Right forelimb (tissue), 1 donor: ENCODE measurements at places on chromosomes 3 and 15.

DNA sequence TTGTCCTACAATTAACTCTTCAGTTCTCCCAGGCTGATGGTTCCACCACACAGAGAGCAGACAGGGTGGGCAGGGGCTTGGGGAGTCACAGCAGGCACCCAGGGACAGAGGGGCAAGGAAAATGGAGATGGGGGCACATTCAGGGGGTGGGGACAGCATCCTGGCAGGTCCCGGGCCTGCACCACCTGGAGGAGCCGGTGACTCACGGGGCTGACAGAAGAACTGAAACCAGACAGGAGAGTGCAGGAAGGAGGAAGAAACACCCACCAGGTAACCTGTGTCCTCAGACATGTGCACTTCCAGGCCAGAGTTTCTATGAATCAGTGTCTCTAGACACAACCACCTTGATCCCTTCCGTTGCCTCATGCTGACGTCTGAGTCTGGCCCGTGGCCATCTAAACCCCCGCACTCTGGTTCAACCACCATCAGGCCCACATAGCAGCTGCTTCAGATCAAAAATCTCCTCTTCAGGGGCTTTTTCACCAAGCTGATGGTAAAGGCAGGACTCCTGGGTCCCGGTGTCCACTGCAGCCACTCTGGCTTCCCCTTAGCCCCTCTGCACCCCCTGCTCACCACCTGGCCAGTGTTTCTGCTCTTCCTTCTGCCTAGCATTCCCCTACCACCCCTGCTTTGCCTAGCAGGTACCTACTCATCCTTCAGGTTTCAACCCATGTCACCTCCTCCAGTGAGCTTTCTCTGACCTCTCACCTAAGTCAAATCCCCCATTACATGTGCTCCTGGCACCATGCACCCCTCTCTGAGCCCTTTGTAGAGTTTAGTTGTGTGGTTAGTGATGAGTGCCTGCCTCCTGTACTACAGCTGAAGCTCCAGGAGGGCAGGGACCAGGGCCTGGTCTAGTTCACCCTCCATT, 16.5 kb upstream of the CYP11A1 start:
- DNase-seq, result no peak

DNA sequence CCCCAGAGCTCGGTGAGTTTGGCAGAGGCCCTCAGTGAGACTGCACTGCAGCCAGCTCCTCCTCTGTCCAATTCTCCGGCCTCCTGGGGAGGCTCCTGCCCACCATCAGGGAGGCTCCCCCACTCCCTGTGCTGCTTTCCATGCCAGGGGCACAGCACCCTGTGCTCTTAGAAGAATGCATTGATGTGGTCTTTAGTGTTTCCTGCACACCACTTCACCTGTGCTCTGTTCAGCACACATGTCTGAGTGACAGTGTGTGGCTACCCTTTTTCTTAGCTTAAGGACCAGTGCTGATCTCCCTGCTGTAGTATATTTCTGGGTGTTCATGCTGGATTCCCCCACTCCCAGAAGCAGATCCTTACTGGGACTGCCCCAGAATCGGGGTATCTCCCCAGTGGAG, 36.2 kb upstream of the PRR20G start:
- no peak for DNase-seq

DNA sequence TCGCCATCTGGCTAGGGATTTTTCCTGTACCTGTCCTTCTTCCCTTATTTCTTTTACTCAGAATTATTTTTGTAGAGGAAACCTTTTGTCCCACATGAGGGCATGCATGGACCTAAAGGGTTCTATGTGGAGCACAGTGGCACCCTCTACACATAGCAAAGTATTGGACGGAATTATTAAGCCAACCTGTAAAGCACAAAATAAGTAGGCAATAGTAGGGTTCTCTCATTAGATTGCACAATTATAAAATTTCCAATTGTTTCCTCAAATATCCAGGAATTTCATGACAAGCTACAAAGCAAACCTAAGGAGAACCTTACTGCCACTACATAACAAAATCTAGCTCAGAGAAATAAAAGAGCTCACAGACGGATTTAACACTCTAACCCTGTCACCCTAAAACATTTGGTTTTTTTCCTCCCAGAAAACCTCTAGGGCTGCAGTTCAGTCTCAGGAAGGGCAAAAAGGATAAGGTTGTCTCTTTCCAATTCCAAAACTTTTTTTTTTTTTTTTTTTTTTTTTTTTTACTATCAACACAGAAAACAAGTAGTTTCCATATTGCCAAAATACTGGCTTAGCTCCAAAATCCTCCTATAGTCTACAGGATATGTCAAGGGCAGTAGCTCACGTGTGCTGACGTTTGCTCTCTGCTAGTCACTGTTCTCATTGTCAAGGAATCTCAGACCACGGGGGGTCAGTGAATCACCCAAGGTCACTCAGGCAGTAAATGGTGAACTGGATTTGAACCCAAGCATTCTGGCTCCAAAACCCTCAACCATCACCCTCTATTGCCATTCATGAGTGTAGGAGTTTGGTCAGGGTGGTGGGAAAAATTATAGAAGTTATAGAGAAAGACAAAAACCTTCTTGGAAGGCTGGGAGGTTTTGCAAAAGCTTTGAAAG, 52.3 kb downstream of the NCEH1 start:
- no peak for DNase-seq

DNA sequence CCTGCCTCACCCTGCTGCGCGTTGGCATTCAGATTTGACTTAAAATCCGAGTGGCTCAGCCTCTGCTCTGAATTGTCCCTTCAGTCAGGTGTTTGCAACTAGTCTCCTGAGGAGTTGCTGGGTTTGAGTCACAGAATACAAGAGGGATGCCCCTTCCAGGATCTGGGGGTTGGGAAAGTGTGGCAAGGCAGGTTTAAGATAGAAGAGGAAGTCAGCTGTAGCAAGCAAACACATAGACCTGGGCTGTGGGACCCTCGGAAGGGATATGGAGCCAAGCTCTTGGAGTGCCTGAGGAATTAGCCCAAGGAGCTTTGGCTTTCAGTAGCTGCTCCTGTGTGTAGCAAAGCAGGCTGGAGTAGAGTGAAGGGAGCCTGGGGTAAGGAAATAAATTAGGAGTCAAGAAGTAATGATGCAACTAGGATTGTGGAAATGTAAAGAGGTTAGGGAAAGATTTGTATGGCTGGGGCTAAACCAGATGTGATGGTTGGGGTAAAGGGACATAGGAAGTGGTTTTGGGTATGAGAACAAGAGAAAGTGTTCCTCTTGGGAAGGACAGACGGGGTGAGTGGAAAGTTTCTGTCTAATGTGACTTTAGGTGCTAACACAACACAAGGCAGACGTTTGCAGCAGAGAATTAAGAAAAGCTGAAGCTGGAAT, 41.2 kb downstream of the RAB7A start:
- no peak for DNase-seq

DNA sequence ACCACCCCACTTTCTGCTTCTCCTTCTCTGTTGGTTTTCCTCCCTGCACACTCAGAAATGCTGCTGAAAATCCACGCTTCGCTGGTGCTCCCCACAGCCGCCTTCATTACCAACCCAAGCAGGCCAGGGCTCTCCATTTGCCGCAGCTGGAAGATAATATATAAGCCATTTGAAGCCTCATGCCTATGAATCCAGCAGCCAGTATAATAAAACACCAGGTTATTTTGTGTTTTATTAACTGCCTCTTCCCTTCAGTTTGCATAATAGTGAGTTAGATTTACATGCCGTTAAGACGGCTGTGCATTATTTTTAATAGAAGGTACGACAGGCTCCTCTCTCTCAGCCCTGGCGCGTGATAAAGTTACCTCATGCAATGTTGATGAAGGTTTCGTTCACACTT, 86.6 kb downstream of the TOP2B start:
- DNase-seq, result no peak

DNA sequence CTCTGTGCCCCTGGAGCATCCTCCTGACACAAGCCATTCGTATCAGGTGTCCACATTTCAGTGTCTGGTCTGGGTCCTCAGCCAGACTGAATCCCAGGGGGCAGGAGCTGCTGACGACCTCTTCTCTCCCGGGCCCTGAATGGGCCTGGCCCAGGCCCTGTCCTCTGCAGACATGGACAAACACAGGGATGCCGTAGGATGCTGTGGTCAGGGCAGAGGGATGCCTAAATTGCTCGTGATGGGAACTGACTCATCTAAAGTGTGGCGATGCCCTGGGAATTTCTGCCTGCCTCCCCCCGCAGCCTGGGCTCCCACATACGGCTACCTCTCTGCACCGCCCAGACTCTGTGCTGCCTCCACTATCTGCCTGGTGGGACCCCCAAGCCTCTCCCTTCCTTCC, 58.5 kb upstream of the CTSH start:
- DNase-seq, result no peak

GRCh38 chr15:76393614-76394013, 57.0 kb downstream of the ISL2 start:
- no peak for DNase-seq

DNA sequence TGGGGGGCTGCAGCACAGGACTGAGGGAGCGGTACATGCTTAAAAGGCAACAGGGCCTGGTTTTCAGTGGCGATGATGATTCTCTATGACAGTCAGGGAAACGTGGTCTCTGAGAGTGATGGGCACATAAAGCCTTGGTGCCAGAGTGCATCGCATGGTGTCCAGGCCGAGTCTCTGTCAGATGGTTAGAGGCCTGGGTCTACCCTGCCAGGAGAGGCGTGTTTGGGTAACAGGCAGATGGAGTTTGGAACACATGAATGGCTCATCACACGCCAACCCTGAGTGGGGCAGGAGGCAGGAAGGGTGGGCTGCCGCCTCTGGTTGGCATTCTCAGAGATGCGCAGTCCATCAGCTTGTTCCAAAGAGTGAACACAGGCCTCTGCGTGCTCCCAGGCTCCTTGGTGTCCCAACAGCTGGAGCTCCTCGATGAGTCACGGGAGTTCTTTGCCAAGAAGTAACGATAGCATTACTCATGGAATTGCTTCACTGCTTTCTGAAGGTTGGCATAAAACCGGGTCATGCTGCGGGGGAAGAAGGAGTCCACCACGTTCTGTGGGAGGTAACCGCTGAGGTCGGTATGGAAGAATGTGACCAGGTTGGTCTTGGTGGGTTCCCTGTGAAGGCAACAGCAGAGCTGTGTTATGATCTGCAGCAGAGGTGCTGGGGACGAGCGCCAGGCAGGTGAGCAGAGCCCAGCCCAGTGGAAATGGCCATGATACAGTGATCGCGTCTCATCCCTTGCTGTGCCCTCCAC, 11.0 kb downstream of the STARD5 start:
- no peak for DNase-seq

- DNase-seq, result no peak
Observed at GRCh38 chr3:179829401-179829800, 176.6 kb downstream of the USP13 start.

- DNase-seq, result no peak
Observed at GRCh38 chr15:32716216-32716914, 1.4 kb upstream of the GREM1 start.

DNA sequence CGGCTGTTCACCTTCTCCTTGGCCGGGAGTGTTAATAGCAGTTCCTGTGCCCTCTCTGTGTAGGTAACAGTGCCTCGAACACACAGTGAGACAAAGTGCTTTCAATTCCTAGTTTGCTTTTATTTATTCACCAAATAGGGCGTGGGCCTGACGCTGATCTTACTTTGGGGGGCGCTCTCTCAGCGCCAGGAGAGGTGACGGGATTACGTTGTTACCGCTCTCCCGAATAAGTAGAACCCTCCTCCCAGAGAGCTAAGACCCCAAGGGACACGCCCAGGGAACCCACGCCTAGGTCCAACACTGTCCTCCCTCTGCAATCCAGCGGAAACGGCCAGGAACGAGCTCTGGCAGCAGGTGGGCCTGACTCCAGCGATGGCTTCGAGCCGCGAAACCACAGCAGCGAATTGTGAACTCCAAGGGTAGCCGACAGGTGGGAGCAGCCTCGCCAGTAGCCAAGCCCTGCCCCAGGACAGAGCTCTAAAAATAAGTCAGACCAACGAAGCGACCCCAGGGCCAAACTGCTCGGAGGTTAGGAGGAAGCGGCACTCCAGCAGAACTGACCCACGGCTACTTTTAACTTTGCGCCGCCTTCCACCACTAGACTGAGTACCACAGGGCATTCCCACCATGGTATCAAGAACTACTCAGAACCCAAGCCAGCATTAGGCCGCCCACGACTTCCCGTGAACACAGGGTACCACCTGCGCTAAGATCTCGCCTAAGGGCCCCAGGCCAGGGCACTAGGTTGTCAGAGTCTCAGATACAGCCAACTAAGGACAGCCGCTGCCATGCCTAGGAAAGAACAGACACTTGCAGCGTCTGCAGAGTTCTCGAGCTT, 1.6 kb upstream of the SIN3A start:
- peak; percentile 62 for DNase-seq
